Upper lobe of right lung (tissue), 1 donor: ENCODE measurements at places on chromosomes 7 and 10. TPM values are rescaled to one million over a fixed set of nuclear protein-coding genes. Genes with fewer than 3 reads are reported as not detected.

DNA sequence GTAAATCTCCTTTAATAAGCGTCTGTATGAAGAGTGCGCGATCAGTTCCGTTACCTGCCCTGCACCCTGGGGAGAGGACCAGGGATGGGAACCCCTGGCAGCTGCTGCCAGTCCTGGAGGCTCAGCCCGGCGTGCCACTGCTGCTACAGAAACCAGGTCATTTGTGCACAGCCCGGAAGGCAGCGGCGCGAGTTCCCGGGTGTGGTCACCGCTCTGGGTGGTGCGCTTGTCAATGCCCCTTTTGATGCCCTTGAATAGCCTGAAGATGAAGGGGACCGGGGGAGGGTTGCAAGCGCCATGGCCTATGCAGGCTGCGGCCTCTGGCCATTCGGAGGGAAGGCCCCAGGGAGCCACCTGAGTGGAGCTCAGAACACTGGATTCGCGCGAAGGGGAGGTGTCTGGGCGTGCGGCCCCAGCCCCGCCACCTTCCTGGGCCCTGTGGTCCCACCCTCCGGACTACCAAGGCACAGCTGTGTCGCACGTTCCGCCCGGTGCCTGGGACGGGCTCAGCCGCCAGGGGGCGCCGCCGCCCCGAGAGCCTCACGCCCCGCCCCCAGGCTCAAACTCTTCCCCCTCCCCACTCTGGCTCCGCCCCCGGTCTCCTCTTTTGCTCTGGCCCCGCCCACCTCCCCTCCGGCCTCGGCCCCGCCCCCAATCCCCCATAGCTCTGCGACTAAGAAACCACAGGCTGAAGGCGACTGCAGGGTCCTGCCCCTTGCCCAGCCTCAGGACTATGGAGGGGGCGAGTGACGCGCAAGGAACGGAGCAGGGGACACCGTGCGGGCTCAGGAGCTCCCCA is 16.5 kb downstream of the AP5Z1 start:
- H3K27me3 ChIP-seq = no peaks in the 10 kb centered on the region
- peak overlapping the region; percentile 36 for H3K4me3 ChIP-seq
- peaks cover 43% of the 10 kb centered on the region for H3K36me3 ChIP-seq
- peak; percentile 83 for DNase-seq

DNA sequence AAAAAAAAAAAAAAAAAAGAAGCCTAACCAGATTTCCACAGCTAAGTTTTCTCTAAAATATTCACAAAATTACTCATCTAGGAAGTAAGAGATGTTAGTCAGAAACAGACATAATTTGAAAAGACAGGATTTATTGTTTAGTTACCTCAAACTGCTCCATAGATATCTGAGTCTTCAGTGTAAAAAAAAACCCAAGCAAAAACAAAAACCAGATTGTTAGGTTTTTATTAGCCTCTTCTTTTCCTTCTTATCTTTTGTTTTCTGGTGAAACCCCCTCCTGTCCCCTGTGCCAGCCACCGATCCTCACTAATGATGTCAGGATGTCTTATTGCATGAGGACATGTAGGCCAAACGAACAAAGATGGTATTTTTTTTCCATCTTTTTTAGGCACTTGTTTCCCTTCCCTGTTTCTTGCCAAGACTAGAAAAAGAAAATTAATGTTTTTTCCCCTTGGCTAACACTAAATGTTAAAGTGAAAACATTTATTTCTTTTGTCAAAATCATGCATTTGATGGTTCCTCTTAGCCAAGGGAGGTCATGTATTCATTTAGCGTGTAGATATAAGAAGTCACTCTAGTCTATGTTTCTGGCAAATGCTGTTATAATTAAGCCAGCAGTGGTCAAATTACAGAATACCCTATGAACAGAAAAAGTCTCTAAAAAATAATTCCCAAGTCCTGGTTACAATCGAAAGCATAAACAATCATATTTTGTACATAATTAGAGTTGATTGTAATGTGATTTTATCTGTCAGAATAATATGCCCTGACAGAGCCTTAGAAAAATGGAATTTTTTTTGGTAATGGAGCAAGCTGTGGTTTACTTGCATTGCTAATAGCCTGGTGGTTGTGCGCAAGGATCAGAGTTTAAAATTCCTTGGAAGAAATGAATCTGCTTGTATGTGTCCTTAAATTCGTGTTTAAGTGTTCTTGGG is 702.4 kb upstream of the FZD8 start:
- H3K27me3 ChIP-seq = no peaks in the 10 kb centered on the region
- H3K36me3 ChIP-seq = no peaks in the 10 kb centered on the region
- no peak overlapping the region for H3K4me3 ChIP-seq
- no peaks in the 10 kb centered on the region for H3K4me1 ChIP-seq

DNA sequence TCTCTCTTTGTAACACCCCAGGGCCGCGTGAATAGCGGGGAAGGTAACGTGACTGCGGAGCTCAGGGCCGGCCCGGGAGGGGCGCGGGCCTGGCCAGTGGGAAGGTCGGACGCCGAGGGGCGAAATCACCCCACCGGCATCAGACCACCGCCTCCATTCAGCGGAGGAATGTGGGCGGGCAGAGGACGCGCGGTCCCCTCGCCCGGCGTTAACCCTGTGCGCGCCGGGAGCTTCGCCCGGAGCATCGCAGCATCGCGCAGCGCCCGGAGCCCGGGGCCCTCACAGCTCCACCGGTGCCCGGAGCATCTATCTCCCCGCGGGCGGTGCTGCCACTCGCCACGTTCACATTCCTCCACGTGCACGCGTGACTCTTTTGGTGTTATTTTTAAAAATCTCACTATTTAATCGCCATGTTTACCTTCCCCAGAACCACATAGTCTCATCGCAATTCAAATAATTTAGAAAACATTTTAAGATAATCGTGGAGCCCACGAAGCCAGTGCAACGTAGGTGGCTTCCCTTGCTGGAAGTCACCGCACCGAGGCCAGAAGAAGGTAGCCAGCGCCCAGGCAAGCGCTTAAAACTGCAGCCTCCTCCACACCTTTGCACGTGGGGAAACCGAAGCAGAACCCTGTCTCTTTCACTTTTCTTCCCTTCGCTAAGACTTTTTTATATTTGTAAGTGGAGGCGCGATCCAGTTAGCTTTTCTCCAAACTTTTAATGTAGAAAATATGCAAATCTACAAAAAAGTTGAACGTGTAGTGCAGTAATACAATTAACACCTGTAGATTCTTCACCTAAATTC is 21.8 kb downstream of the FGFBP3 start:
- H3K27ac ChIP-seq = no peak overlapping the region
- peak; percentile 68 for DNase-seq
- H3K27me3 ChIP-seq = no peaks in the 10 kb centered on the region
- no peaks in the 10 kb centered on the region for H3K36me3 ChIP-seq
- peaks cover 10% of the 10 kb centered on the region for H3K4me1 ChIP-seq

DNA sequence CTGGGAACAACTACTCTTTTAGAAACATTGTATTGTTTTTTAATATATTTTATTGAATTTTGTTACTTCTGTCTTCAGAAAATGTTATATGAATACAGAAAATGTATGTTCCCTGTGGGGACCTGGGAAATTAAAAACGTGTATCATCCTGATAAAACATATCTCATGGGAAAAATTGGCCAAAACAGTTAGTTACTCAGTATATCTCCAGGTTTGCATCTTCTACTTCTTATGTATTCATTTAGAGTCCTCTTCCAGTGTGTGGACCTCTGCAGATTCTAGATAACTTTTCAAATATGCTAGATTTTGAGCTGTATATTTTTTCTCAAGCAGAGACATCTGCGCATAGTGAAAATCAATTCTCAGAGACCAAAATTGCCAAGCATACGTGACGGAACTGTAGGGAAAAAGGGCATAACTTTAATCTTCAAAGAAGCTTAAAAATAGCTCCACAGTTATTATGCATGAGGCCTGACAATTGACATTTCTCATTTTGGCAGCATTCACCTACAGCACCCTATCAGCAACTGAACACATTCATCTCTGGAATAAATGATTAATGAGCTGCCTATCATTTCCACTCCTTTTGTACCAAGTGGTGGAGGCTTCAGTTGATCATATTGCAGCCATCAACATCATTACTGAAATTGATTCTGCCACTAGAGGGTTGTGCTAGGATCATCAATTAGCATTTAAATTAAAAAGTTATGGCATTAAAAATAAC is 26.4 kb upstream of the UMAD1 start:
- no peak overlapping the region for H3K27ac ChIP-seq
- no peak overlapping the region for H3K4me3 ChIP-seq
- no peaks in the 10 kb centered on the region for H3K27me3 ChIP-seq
- H3K4me1 ChIP-seq = no peaks in the 10 kb centered on the region
- no peaks in the 10 kb centered on the region for H3K36me3 ChIP-seq

The BTBD16 gene
- total RNA-seq = 0.35 TPM

The SPDYE2B gene
- not detected for total RNA-seq

The DPP6 gene
- total RNA-seq = 1.6 TPM
